ENCODE measurements at places on chromosomes 12 and 14.

- no peak for DNase-seq
These were observed 613.6 kb upstream of the USP15 start for GRCh38 chr12:61646639-61647038.

- no peak for DNase-seq
These were observed 290.6 kb downstream of the ZFP36L1 start for GRCh38 chr14:68502230-68502629.

DNA sequence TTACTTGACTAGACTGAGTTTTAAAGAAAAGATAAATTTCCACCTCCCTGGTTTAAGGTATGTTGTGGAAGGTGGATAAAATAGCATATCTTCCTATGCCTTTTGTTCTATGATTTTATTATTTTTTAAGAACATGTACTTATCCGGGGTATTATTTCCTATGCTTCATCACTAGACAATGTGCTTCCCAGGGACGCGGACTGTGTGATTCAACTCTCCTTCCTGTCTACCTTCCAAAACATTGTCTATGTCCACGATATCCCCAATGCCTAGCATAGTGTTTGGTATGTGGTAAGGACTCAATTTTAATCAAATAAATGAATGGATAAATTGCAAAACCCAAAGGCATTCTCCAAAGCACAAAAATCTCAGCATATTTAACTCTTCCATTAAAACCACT is 8.3 kb upstream of the CCND2 start:
- no peak for DNase-seq

DNA sequence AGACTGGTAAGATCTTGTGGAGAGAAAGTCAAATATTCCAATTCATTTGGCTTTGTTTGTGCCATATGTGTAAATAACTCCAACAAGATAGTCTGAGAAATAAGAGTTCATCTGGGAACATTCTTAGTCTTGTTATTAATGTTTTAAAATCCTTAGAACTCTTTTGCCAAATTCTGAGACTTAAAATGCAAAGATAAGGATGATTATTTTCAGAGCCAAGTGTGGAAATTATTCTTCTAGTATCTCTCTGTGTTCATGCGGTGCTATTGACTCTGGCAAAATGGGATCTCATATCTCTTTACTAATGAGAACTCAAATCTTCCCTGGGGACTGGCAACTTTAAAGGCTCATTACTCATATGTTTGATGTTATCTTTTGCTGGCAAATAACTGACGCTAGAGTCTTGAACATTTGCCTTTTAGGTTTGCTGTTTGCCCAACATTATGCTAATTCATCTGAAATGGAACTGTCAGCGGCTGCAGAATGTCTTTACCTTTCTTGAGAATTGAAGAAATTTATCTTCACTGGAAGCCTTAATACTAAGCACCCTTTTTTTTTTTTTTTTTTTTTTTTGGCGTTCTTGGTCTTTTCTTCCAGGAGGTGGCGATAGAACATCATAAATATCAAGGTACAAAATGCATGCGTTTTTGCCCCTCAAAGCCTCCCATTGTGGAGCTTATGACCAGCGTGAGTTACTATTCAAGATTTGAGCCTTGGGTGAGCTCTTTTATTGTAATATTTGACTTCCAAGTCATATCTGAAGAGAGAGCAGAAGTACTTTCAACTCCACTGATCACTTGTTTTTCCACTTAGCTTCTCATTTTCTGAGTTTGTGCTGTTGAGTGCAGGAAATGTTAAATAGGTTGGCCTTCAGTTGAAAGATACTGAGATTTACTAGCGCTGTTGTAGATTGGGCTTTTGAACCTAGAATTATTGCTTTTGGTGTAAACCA is 86.5 kb downstream of the CAND1 start:
- DNase-seq: no peak

DNA sequence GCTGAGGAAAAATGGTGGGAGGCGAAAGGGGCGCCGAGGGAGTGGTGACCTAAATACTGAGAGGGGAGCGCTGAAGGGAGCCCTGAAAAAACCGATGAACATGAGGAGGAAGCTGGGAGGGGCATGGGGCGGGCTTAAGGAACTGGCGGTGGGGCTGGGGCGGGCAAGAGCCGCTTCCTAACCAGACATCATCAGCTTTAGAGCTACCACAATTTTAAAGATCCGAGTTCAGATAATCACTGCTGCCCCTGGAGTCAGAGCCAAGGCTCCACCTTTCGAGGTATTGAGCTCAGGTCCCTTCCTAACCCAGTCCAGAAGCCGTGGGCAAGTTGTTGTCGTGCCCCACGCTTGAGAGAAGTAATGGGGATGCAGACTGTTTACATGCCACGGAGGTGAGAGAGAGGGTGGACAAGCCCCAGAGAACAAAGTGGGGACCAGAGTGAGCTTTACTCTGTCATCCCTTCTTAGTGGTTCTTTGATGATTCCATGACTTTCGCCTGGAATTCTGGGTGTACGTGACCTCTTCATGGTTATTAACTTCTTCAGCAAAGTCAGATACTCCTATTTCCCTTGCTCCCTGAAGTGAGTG is 393 bp downstream of the ORMDL2 start:
- DNase-seq: no peak

DNA sequence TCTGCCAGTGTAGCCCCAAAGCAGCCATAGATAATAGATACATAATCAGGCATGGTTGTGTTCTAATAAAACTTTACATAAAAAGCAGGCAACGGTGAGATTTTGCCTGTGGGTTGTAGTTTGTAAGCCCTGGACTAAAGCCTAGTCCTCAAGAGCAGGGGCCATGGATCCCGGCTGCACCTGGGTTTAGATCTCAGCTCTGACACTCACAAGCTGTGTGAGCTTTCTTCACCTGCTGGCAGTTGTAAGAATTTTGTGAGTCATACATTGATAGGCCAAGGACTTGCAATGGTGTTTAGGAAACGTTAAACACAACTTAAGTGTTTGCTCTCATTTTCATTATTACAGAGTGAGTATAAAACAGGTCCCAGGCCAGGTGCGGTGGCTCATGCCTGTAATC is 395.8 kb upstream of the TBX3 start:
- no peak for DNase-seq

DNA sequence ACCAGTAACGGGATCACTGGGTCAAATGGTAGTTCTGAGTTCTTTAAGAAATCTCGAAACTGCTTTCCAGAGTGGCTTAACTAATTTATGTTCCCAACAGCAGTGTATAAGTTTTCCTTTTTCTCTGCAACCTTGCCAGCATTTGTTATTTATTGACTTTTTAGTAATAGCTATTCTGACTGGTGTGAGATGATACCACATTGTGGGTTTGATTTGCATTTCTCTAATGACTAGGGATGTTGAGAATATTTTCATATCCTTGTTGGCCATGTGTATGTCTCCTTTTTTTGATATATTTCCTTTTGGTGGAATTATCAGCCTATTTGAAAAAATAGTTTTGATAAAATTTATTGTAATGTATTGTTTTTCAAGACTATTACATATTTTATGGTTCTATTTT is 701.2 kb upstream of the FBXO33 start:
- DNase-seq: no peak

- DNase-seq: no peak
These were observed 1.7 kb upstream of the EIF4B start for GRCh38 chr12:53004582-53004981.

DNA sequence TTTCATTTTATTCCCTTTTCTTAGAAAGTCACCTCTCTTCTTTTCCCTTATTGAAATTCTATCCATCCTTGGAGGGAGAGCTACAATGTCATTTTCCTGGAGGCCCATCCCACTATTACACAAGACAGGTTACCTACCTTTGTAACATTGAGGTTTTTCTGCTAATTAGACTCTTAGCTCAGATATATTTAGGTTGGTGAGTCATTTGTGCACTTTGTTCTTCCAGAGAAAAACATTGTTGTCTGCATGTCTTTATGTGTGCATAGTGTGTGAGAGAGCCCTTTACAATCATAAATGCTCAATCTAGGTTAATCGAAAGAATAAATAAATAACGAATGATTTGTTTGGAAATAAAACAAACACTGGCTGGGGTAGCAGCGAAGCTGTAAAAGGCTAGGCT is 191.8 kb downstream of the DACT1 start:
- DNase-seq: no peak

DNA sequence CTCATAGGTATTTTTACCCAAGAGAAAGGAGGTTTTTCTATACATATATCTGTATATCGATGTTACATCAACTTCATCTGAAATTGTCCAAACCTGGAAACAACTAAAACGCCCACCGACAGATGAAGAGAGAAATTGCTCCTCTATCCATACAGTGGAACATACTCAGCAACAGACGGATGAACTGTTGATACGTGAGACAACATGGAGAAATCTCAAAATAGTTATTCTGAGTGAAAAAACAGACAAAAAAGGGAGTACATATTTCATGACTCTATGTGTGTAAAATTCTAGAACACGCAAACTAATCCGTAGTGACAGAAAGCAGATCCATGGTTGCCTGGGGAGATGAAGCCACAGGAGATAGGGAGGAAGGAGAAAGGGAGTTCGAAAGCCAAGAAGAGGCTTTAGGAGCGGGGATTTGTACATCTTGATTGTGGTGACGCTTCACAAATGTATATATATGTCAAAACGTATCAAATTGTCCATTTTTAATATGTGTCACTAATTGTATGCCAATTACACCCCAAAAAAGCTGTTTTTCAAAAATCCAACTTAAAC is 37.6 kb upstream of the C14orf180 start:
- no peak for DNase-seq

- no peak for DNase-seq
These were observed 11.1 kb downstream of the PLBD2 start for GRCh38 chr12:113369391-113369985.

DNA sequence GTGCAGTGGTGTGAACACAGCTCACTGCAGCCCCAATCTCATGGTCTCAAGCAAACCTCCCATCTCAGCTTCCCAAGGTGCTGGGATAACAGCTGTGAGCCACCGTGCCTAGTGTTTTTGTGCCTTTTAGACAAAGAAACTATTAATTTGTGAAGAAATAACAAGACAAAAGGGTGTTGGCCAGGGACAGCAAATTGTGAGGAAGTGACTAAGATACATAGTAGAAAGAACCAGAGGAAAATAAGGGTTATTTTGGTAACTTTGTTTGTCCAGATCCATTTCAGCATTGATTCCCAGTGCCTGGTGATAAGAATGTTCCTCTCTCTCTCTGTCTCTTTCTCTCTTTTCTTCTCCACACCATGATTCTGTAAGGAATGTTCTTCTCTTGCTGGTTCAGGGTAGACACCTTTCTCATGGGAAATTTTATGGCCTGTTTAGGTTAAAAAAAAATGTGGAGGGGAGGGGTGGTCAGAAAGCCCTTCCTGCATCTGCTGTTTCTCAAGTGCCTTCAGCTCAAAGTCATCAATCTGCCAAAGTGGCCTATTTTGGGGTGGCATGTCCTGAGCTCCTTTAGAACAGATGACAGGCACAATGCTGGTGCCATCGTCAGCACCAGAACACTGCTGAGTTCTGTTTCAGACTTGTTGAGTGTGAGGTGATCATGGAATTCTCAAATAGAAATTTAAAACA is 184.4 kb upstream of the EEA1 start:
- DNase-seq: no peak
